Activated effector memory CD4-positive, alpha-beta T cell treated with Interleukin-2 at 50 U/mL for 16 hours (primary cell): ENCODE measurements at places on chromosomes 3 and 15.
A peak's percentile ranks its signal among the peaks of the same experiment; 100 is the strongest.

- DNase-seq: no peak
Observed at GRCh38 chr3:70518356-70518755, 205.9 kb upstream of the MDFIC2 start.

DNA sequence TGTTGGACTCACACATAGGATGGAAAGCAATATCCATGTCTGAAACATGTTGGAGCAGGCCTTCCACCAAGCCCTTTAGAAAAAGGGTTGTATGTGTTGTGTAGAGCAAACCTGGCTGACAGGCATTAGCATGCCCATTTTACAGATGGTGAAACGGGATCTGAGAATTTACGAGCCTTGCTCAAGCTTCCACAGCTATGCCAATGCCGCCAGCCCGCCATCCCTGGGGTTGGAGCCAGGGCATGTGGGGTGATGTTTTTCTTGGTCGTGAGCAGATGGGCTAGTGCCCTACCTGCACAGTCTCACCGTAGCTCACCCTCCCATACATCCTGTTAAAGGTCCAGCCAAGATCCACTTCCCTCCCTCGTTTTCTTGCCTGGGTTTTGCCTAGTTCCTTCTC lies 97.5 kb upstream of the TLE3 start:
- DNase-seq: no peak

GRCh38 chr15:33026614-33027013 lies 167.9 kb downstream of the FMN1 start:
- no peak for DNase-seq

- DNase-seq: peak; percentile 37
Observed at GRCh38 chr3:52052831-52053306, 3.5 kb downstream of the DUSP7 start.

GRCh38 chr3:113285226-113285625 lies 73.9 kb downstream of the BOC start:
- DNase-seq: no peak
